ENCODE measurements at places on chromosomes 2 and 18.
A peak's percentile ranks its signal among the peaks of the same experiment; 100 is the strongest.

DNA sequence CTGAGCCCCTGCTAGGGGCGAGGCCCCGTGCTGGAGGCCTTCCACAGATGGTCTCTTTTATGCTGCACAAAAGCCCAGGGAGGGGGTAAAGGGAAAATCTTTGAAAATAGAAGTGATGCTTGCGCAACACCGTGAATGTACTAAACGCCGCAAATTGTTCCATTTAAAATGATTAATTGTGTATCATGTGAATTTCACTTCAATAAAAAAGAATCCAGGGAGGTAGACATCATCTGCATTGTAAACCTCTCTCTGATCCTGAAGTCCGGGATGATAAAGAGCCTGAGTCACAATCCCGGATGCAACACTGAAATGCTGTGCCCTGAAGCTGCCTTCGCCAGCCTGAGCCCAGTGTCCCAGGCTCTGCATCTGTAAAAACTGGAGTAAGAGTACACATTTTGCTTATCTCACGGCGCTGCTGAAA, 107.7 kb upstream of the PPP1CB start:
- no peak for DNase-seq

- DNase-seq: no peak
These were observed 27.3 kb downstream of the ZAP70 start for GRCh38 chr2:97740590-97741182.

DNA sequence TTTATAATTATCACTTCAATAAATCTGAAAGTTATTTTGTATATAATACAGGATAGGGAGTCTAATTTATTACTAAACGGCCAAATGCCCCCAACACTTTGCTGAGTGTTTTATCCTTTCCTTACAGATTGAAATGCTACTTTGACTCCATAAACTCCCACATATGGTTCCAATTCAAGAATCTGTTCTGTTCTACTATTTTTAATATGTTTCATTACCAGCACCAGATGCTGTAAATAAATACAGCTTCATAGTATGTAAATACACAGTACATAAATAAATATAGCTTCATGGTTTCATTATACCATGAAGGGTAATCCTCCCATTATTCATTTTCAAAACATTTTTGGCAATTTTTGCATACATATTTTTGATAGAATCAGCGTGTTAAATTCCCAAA, 34.0 kb upstream of the MREG start:
- DNase-seq: no peak

GRCh38 chr2:38722271-38723061, 28.7 kb downstream of the SRSF7 start:
- DNase-seq: peak; percentile 40

DNA sequence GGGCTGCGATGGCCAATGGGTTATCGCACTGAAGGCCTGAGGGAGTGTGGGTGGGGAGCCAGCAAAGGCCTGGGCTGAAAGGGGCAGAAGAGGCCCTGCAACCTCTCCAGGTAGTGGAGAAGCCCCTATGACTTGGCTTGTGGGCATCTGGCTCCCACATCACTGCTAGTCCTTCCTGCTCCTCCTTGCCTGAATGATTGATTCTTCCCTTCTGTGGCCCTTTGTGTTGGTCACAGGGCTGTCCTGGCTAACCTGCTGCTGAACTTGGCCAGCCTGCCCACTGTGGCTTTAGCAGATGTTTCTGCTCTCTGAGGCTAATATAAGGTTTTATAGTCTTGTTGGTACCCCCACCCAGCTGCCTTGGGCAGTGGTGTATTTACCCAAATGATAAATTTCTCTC, 136.2 kb upstream of the ALPP start:
- no peak for DNase-seq

DNA sequence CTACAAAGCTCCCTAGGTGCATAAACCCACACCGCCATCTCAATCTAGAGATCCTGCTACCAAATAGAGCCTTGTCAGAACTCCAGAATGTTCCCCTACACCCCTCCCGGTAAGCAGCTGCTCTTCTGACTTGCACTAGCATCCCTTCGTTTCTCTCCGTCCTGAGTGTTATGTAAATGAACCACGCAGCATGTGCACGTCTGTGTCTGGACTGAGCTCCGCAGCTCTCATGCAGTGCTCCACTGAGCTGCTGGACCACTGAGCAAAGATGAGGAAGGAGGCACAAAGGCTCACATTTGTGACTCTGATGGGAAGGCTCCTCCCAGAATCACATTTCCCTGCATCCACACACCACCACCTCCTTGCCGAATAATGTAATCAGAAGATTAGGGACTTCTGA, 203.6 kb downstream of the MYT1L start:
- DNase-seq: no peak

- DNase-seq: no peak
These were observed 112.5 kb upstream of the SLC38A11 start for GRCh38 chr2:165067643-165068486.

GRCh38 chr2:60172801-60173200, 380.7 kb downstream of the BCL11A start:
- no peak for DNase-seq

DNA sequence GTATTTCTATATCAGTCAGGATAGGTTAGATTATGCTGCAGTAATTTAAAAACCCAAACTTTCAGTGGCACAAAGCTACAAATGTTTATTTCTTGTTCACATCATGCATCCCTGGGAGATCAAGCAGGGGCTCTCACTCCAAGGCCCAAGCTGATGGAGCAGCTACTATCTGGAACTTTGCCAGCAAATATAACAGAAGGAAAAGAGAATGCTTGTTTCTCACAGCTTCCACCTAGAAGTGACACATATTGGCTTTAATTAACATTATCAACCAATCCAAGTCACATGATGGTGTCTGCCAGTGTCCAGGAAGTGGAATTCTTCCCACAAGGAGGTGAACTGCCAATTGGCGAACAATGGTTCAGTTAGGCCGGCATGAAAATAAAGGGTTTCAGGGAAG, 306.9 kb downstream of the BCL11A start:
- no peak for DNase-seq

- DNase-seq: peak; percentile 70
These were observed 8.7 kb downstream of the CEP68 start for GRCh38 chr2:65064728-65065552.

DNA sequence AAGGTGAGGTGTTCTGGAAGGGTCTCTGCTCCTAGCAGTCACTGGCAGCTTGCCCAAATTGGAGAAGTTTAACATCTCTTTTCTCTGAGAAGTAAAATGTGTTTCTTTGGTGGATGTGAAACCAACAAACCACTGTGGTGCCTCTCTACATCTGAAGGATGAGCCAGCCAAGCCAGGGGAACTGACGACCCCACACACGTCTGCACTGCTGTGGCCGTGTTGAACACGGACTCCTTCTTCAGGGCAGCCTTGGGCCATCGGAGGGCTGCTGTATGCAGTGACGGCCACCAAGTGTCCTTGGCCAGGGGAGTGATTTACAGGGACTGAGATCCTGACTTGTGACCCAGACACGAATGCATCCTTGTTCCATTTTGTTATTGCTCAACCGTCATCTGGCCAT, 207.8 kb downstream of the ACKR3 start:
- no peak for DNase-seq

DNA sequence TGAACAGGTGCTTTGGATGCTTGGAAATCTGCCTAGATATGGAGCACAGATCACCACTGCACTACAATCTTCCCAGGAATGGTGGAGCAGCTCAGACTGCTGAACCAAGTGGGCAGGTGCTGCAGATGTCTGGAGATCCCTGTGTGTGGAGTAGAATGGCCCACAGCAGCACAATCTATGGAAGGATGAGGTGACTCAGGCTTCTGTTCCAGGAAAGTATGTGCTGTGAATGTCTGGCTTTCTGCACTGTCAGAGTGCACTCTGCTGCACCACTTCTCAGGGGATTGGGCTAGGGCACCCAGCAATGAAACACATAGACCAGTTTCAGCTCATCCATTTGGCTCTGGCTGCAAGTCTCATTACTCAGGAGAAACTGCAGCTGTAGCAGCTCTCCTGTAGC, 865.4 kb upstream of the NXPH2 start:
- no peak for DNase-seq

DNA sequence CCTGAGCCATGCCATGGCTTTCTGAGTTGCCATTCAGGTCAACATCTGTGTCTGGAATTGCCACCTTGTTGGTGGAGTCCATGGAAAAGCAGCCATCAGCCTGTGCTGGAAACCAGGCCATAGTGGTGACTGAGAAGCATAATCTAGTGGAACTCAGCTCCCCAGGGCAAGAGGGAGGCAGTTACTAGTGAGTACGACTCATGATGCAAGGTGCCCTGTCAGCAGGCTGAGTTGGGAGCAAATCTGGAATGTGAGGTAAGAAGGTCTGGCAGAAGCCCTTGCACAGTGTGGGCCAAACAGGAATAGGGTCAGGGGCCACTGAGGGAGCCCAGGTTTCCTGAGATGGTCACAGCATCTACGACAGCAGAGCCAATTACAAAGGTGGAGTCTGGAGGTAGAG, 37.1 kb downstream of the SULT1C2 start:
- no peak for DNase-seq

- no peak for DNase-seq
These were observed 574.1 kb upstream of the ID2 start for GRCh38 chr2:8107621-8108378.

GRCh38 chr18:75474332-75474731, 46.8 kb upstream of the SMIM21 start:
- DNase-seq: no peak

- no peak for DNase-seq
These were observed 128.7 kb downstream of the OSBPL1A start for GRCh38 chr18:24268784-24269550.

- DNase-seq: peak; percentile 10
These were observed 516.7 kb downstream of the NR4A2 start for GRCh38 chr2:155815851-155816250.

DNA sequence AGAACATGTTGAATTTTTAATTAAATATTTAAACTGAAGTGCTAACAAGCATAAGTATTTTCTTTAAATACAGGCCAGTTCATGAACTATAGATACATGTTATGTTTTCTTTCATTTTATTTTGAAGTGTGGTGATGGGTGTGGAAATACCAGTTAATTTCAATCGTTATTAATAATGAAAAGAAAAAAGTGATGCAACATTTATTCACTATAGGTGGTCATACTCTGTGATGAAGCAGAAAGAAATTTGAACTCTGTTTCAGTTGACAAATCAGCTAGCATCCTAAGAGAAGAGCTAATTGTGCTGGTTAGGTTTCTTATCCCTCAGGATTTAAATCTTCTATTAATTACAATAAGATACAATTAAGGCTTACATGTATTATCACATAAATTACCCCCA, 795.1 kb upstream of the DDX18 start:
- DNase-seq: no peak

GRCh38 chr2:7895289-7895688, 786.6 kb upstream of the ID2 start:
- DNase-seq: no peak

GRCh38 chr2:183162362-183162761, 38.1 kb downstream of the NUP35 start:
- DNase-seq: no peak

GRCh38 chr2:186718122-186718521, 24.3 kb downstream of the FAM171B start:
- DNase-seq: no peak

GRCh38 chr2:45636008-45636407, 15.5 kb upstream of the PRKCE start:
- no peak for DNase-seq

DNA sequence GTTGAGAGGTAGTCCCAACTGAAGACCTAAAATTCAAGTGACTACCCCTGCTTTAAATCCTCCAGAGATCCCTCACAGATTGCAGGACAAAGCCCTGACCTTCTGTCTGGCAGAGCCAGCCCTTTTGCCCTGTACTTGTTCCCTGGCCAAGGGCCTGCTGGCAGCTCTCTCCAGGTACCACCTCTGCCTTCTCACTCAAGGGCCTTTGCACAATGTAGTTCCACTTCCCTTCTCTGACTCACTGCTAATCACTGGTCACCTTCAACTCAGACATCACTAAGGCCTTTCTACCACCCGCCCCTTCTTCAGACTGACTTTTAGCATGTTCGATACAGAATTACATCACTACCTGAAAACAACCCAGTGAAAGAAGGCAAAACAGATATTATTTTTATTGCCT, 411.0 kb downstream of the TMEM182 start:
- no peak for DNase-seq

GRCh38 chr2:233369462-233369861, 15.2 kb downstream of the DGKD start:
- no peak for DNase-seq

DNA sequence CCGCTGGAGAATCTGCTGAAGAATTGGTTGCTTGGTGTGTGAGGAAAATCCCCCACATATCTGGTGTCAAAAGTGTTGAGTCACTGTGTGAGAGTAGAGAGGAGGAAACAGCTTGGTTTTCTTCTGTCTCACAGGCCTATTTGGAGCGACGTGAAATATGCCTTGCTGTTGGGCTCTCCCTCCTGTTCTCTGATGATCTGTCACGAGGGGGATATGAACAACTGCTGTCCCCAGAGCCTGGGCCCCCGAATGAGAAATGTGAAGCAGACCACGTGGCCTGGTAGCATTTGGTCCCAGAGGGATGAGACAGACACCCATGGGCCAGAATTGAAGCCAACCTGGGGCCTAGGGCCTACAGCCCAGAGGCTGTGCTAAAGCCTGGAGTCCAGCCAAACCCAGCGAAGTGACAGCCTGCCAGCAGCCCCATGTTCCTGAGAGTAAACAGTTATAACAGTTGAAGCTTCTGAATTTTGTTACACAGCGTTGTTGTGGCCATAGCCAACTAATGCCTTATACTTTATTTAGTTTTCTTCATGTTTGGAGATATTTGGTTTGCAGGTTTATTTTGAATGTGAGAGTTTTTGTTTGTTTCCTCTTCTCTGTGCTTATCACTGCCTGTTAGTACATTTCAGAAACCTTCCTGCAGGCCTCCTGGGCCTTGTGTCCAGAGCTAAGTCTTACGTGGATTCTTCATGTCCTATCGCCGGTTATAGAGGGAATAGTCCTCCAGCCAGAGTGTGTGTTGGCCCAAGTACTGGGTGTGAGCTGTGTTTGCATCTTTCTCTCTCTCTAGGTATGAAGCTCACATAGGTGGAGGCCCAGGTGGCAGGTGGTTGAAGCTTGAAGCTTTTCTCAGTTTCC, 18.7 kb upstream of the COLEC12 start:
- no peak for DNase-seq

DNA sequence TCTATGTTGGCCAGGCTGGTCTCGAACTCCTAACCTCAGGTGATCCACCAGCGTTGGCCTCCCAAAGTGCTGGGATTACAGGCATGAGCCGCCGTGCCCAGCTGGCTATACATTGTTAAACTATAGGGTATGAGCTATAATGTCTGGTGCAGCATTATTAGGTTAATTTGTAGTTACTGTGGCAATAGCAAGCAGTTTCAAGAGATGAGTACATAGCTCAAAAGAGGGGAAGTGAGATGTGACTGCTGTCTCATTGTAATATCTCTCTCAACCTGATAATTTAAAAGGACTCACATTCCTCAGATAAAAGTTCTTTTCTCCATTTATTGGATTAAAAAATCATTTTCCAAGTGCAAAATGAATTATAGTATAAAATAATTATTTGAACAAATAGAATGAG, 116.4 kb downstream of the INO80D start:
- no peak for DNase-seq
